ENCODE measurements at places on chromosomes 2 and 18.

DNA sequence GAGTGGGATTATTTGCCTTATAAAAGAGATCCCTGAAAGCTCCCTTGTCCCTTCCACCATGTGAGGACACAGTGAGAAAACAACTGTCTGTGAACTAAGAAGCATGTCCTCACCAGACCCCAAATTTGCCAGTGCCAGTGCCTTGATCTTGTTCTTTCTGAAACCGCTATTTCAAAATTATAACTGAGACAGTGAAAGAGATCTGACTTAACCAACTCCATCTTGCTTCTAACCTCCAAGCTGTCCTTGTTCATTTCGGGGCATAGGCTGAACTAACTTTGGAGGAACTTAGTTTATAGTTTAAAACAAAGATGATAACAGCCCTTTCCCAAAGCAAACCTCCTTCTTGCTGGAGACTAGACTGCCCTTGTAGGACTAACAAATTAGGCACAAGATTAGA is 563.9 kb downstream of the ADCYAP1 start:
- DNase-seq: no peak

DNA sequence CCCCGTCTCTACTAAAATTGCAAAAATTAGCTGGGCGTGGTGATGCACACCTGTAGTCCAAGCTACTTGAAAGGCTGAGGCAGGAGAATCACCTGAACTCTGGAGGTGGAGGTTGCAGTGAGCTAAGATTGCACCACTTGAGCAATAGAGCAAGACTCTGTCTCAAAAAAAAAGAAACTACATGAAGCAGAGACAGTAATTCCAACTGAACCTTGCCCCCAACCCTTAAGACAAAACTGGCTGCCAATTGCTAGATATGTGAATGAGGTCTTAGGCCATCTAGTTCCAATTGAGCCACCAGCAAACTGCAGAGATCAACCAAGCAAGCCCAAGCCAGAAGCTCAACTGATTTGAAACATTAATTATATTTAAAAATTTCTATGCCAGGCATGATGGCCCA is 25.9 kb downstream of the HAUS1 start:
- DNase-seq: no peak

- DNase-seq: no peak
These were observed 239.3 kb downstream of the ERBB4 start for GRCh38 chr2:212299333-212299732.

GRCh38 chr18:3148930-3149535 is 70.7 kb downstream of the MYOM1 start:
- DNase-seq: no peak

DNA sequence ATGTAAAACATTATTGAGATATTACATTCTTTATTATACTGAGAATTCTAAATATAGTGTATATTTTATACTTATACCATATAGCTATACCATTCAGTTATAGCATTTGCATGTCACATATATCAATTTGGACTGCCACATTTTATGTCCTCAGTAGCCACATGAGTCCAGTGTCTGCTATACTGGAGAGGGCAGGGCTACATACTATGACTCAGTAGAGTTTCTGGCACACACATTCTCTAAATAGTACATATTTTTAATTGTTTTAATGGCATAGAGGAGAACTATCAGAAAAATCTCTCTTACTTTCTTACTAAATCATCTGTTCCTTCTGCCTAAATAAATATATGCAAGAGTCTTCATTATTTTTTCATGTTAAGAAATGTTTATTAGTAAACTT is 55.4 kb upstream of the COL5A2 start:
- no peak for DNase-seq

DNA sequence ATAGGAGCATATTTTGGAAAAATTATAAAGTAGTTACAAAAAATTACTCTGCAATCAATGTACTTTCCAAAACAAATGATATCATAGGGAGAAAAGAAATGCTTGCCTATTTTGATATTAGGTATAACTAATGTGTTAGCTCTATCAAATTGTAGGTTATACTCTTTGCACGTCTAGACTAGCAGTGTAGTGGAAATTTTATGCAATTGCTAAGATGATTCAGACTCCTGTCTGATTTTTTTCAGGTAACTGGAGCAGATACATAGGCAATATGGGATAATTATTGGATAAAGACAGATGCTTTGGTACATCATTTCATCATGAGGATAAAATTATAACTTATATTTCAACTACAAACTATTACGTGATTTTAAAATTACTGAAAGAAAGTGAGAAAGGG is 918.3 kb downstream of the EPHA4 start:
- DNase-seq: no peak

DNA sequence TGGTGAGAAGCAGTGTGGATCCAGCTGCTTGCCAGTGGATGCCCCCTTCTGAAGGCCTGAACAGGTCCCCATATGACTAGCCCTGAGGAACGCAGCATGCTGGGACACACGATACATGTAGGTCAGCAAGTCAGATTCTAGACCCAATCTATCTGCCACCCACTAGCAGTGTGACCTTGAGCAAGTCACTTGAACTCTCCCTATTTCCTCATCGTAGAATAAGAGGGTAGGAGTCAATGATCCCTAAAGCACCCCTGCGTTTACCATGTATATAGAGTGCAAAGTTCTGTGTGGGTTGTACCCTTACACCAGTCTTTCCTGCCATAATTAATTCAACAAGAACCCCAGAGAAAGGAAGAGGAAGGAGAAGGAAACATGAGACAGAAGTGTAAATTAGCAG is 123.7 kb downstream of the GALNT14 start:
- DNase-seq: no peak

GRCh38 chr18:76839086-76839794 is 16.9 kb downstream of the ZNF236 start:
- no peak for DNase-seq

- DNase-seq: no peak
These were observed 49.6 kb downstream of the ZCCHC2 start for GRCh38 chr18:62572456-62572855.

GRCh38 chr18:9157806-9158205 is 21.2 kb downstream of the ANKRD12 start:
- no peak for DNase-seq

DNA sequence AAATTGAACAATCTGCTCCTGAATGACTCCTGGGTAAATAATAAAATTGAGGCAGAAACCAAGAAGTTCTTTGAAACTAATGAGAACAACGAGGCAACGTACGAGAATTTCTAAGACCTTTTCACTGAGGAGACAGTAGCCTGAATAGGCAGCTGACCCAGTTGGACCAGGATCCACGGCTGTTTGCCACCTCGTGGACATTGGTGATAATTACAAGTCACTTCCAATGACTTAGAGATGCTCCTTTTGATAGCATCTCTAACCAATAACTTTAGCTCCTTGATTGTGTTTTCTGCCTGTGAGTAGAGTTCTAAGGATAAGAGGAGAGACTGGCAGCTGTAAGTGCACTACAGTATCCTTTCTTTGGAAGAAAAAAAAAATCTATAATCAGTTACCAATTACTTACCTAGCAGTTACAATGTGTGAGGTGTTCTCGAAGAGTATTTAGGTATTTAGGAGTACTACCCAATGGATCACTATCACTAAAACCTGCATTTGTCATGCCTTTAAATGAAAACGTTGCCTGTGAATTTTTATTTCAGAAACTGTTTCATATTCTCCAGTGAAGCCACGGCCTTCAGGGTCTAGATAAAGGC is 31.3 kb upstream of the CNTNAP5 start:
- peak; percentile 64 for DNase-seq

DNA sequence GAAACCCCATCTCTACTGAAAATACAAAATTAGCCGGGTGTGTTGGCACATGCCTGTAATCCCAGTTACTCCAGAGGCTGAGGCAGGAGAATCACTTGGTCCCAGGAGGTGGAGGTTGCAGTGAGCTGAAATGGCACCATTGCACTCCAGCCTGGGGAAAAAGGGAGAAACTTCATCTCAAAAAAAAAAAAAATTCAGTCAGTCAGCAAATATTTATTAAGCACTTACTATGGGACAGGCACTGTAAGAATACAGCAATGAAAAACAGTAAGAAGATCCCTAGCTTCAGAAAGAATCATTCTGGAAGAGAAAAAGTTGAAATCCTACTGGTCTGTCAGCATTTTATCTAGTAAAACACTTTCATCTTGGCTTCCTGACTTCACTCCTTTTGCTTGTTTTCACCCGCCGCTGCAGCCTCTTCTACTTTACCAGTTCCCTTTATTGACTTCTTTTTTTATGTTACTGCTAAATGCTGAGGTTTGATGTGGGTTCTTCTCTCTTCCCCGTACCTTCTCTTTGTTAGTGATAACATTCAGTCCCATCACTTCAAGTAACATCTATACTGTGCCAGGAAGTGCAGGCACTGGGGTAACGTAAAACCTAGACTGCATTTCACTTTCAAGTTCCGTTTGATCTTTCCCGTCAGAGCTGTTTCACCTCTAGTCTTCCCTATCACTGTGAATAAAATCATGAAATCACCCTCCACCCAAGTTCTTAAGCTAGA is 10.8 kb upstream of the TAF4B start:
- no peak for DNase-seq

GRCh38 chr2:143398781-143399180 is 269.6 kb downstream of the ARHGAP15 start:
- DNase-seq: no peak

GRCh38 chr2:56531668-56532420 is 348.1 kb downstream of the CCDC85A start:
- DNase-seq: no peak

DNA sequence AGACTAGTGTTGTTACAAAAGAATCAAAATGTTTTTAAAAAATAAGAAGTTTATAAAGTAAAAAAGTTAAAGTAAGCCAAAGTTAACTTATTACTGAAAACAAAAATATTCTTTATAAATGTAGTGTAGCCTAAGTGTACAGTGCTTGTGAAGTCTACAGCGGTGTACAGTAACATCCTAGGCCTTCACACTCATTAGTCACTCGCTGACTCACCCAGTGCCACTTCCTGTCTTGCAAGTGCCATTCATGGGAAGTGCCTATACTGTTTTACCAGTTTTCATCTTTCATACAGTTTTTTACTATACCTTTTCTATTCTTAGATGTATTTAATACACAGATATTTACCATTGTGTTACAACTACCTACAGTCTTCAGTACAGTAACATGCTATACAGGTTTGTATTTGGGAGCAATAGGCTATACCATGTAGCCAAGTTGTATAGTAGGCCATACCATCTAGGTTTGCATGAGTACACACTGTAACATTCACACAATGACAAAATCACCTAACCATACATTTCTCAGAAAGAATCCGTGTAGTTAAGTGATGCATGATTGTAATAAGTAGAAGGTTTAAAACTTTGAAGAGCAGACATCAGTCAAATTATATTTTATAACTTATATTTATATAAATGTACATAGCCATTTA is 13.4 kb downstream of the SERPINB7 start:
- no peak for DNase-seq

GRCh38 chr2:41033127-41033526 is 581.2 kb upstream of the SLC8A1 start:
- DNase-seq: no peak

GRCh38 chr2:208350610-208351009 is 56.0 kb upstream of the PTH2R start:
- no peak for DNase-seq

GRCh38 chr2:85996591-85996990 is 107.8 kb upstream of the ST3GAL5 start:
- peak; percentile 74 for DNase-seq

- DNase-seq: no peak
These were observed 47.1 kb downstream of the DDX1 start for GRCh38 chr2:15638720-15639119.

- DNase-seq: no peak
These were observed 407.3 kb upstream of the CDH20 start for GRCh38 chr18:60925892-60926291.
